Thoracic aorta (tissue), 2 donors: ENCODE measurements at places on chromosomes 3 and 15. TPM values are rescaled to one million over a fixed set of nuclear protein-coding genes. Genes with fewer than 3 reads are reported as not detected.

GRCh38 chr3:171789759-171790505 is 20.4 kb downstream of the PLD1 start:
- DNase-seq: no peak

DNA sequence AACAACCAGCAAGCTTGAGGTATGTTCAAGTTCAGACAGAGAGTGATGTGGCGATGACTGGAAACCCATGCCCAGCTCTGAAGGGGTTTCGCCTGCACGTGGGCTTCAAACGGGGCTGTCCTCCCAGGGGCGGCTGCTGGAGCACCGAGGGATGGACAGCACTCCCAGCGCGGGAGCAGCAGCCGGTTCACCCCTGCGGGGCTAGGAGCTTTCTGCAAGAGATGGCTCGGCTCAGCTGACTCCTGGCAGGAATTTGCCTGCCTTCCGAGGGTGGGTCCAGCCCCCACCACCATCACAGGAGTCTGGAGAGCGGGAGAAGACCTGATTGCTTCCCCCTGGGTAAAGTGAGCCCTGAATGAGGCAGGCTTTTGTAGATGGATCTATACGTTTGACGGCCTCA is 66.9 kb downstream of the ASB7 start:
- no peak for DNase-seq

The NR2E3 gene
- 0.27 TPM for total RNA-seq

DNA sequence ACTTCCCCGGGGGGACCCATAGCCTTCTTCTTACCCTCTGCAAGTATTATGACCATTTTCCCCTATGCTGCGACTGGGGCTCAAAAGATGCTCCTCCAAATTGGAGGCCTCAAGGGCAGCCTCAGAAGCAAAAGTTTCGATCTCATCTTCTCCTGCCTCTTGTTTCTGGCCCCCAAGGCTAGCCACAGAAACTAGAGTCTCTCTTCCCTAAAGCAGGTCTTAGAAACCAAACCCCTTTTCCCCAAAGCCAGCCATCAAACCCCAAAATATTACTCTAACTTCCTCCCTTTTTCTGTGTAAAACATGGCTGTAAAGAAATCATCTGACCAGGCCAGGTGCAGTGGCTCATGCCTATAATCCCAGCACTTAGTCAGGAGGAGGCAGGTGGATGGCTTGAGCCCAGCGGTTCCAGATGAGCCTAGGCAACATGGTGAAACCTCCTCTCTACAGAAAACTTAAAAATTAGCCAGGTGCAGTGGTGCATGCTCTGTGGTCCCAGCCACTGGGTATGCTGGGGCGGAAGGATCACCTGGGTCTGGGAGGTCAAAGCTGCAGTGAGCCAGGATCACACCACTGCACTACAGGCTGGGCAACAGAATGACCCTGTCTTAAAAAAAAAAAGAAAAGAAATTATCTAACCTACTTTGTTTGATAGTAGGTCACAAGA is 36.7 kb upstream of the MFGE8 start:
- no peak for DNase-seq

The CTXN2 gene
- not detected for total RNA-seq

DNA sequence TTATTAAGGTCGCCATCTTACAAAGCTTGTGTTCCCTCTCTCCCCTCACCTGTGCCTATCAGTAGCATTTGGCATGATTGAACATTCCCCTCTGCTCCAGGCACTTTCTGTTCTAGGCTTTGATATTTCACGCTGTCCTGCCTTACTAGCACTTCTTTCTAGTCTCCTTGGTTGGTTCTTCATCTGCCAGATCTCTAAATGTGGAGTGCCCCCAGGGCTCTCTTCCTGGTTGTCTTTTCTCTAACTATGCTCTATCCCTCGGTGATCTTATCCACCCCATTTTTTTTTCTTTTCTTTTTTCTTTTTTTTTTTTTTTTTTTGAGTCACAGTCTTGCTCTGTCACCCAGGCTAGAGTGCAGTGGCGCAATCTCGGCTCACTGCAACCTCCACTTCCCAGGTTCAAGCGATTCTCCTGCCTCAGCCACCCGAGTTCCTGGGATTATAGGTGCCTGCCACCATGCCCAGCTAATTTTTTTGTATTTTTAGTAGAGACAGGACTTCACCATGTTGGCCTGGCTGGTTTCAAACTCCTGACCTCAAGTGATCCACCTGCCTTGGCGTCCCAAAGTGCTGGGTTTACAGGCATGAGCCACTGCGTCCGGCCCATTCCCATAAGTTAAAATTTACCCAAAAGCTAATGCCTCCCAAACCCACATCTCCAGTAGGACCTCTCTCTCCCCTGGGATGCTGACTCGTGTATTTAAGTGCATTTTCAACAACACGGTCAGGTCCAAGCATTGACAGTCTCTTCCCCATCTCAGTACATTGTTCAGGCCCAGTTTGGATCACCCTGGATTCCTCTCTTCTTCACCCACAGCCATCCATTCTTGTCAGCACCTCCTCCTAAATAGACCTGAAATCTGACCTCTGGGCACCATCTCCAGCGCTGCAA is 5.2 kb downstream of the NUSAP1 start:
- no peak for DNase-seq

The TNNC1 gene
- 3.0 TPM for total RNA-seq

DNA sequence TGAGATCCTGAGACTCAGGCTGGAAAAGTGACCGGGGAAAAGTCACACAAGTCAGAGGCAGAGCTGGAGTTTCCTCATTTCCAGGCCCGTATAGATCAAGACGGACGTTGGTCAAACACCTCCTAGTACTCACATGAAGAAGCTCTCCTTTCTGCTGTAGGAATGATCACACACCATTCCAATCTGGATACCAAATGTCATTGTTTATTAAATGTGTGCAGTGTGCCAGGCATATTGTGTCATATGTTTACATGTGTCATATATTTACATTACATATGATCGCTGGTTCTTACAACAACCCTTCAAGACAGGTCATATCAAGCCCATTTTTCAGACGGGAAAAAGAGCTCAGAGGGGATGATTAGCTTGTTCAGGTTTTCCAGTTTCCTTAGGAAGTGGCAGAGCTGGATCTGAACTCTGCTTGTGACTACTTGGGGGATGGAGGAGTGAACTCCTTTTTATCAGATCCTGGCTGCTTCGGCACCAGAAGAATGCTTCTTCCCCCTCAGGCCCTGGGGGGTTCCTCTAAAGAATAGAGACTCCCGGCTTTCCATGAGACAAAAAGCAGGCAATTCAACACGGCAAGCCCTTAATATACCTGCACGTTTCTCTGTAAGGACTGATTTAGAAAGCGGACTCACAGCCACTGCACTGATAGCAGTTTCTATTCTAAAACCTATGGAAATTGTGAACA is 41.9 kb downstream of the FAM43A start:
- DNase-seq: no peak

- DNase-seq: no peak
Observed at GRCh38 chr3:139738697-139739096, 60.9 kb upstream of the NMNAT3 start.

The ABHD5 gene
- 33.3 TPM for total RNA-seq

- DNase-seq: peak; percentile 16
Observed at GRCh38 chr15:93029836-93030429, 59.1 kb downstream of the RGMA start.

DNA sequence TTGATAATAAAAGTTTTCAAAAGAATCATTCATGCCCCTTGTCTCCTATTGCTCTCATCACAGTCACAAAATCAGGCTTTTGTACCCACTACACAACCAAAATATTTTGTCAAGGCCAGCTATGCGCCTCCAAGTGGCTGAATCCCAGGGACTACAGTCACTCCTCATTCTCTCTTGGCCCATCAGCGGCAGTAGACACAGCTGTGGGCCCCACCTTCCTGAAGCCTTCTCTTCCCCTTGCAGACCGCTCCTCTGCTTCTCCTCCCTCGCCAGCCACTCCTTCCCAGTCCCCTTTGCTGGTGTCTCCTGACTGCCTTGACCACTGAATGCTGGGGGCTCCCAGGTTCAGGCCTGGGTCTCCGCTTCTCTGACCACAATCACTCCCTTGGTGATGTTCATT is 52.1 kb downstream of the LSM3 start:
- no peak for DNase-seq

GRCh38 chr3:195895078-195895860 is 13.1 kb downstream of the TNK2 start:
- no peak for DNase-seq

- no peak for DNase-seq
Observed at GRCh38 chr3:159654183-159655134, 334.2 kb upstream of the IL12A start.

DNA sequence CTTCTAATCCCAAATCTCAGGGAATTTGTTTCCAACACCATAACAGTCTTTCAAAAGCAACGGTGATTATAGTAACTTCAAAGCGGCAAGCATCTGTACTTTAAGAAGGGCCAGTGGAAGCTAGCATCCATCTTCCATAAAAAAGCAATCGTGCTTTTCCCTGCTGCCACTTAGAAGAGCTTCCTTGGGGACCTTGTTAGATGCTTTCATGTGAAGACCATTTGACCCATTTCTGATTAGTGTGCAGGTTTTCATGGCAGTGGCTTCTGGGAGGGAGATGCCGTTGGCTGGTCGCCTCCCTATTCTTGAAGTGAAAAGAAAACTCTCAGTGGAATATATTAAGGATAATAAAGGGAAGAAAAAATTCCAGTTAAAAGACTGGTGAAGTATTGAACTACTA is 354.1 kb downstream of the ROBO2 start:
- DNase-seq: no peak

GRCh38 chr3:105327662-105328337 is 38.9 kb upstream of the ALCAM start:
- DNase-seq: no peak

The LRRIQ4 gene
- not detected for total RNA-seq

DNA sequence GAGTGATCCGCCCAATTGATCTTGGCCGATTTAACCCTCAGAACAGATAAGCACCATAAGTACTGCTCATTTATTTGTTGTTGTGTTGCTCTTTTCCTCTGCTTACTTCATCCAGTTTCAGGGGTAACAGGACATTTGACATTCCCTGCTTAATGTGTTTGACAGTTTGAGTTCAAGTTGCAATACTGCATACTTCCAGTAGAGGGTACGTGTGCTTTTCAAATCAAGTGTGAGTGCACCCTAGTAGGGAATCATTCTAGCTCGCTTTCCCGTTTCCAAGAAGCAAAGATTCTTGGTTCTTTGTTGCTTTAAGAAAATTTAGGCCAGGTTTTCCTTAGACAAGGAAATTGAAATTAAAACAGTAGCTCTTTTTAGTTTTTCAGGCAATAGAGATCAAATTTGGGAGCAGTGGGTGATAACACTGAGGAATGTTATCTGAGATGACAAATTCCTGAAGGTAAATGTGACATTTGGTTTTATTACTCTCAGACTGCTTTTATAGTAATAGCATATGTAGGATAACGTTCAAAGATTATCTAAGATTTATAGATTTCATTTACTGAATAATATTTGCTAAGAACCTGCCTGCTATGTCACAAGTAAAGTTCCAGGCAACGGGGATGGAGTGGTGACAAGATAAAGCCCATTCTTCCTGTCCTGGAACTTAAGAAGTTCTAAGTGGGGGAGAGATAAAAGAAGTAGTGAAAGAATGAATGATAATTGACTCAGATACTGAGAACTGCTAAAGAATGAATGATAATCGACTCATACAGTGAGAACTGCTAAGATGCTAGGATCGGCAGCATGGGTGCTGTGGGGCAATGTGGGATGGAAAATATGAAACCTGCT is 73.3 kb downstream of the SYNPR start:
- no peak for DNase-seq

- DNase-seq: no peak
Observed at GRCh38 chr3:49181351-49181750, 10.0 kb downstream of the KLHDC8B start.

The RFTN1 gene
- 108 TPM for total RNA-seq

- DNase-seq: no peak
Observed at GRCh38 chr3:129690406-129690805, 83.9 kb upstream of the PLXND1 start.

- DNase-seq: no peak
Observed at GRCh38 chr15:92413510-92413909, 19.8 kb downstream of the ST8SIA2 start.

DNA sequence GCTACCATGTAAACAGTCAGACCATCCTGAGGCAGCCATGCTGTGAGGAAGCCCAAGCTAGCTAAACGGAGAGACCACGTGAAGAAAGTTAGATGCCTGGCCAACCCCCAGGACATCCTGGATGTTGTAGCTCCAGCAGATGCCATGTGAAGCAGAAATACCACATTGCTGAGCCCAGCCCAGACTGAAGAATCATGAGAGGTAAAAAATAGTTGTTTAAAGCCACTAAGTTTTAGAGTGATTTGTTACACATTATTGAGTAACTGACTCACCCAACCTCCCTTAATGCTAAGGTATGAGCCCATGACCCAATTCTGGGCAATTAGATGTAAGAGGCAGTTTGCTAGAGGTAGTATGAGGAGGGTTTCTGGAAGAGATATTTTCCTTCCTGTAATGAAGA is 200.5 kb downstream of the THRB start:
- DNase-seq: no peak

The FOXB1 gene
- total RNA-seq: not detected

- no peak for DNase-seq
Observed at GRCh38 chr15:76903251-76903681, 1.9 kb downstream of the SCAPER start.

The KCNH8 gene
- 0.07 TPM for total RNA-seq

DNA sequence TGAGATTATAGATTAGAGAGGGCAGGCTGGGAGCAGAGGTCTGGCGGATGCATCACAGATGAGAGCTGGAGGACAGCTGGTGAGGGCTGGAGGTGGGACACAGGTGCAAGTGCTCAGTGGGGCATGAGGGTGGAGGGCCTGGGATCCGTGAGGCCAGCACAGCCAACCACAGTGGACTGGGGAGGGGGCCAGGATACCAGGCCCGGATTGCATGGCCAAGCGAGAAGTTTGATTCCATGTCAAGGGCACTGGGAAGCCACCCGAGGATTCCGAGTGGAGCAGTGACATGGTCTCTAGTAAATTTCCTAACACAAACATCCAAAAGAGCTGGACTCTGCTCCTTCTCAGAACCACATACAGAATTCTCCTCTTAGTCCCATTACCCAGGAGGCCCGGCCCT is 44.0 kb upstream of the SLC41A3 start:
- no peak for DNase-seq

- no peak for DNase-seq
Observed at GRCh38 chr3:2937055-2937454, 173.1 kb downstream of the IL5RA start.

- no peak for DNase-seq
Observed at GRCh38 chr15:39857132-39857531, 62.9 kb downstream of the GPR176 start.

DNA sequence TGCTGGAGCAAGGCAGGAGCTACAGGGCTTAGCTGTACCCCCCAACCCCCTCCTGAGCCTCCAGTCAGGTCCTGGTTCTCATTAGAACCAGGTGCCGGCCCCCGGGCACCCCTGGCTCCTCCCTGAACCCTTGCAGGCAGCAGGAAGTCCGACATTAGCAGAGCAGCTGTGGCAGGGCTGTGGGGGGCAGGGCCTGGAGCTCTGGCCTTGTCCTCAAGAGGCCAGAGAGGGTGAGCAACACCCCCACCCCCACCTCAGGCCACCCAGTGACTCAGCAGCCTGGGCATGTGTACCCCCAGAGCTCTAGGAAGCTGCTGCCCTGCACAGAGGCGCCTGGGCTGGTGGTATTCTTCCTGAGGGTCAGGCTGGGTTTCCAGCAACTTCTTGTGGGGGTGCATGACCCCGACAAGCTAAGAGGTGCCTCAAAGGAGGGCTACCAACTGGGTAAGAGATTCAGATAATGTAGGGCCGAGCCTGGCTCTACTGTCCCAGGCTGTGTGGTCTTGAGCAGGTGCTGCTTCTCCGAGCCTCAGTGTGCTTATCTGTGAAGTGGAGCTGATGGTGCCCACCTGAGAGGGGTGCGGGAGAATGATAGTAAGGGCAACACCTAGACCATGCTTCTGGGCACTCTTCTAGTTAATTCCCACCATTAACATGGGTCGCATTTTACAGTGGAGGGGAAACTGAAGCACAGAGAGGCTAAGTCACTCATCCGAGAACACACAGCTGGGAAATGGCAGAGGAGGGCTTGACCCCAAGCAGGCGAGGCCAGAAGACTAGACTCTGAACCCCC is 16.0 kb downstream of the H1-8 start:
- DNase-seq: no peak

The TMEM207 gene
- total RNA-seq: not detected
